Fibroblast of skin of right quadriceps (primary cell): ENCODE measurements at places on chromosomes 16 and 17.

GRCh38 chr16:86037999-86038925 is 139.3 kb downstream of the IRF8 start:
- DNase-seq: no peak

GRCh38 chr16:70689035-70689969 is 3.4 kb upstream of the MTSS2 start:
- DNase-seq: no peak

- peak; percentile 33 for DNase-seq
Measured at GRCh38 chr17:1629504-1630310, 1.1 kb upstream of the SLC43A2 start.

GRCh38 chr16:19033761-19034160 is 33.7 kb upstream of the COQ7 start:
- DNase-seq: no peak
